ENCODE measurements at places on chromosomes 1 and 21. TPM values are rescaled to one million over a fixed set of nuclear protein-coding genes. Genes with fewer than 3 reads are reported as not detected.

The TNFRSF1B gene
- total RNA-seq: 28.1 TPM

The PCSK9 gene
- 0.07 TPM for total RNA-seq

The AK5 gene
- total RNA-seq: 8.2 TPM

The SLC22A15 gene
- 0.27 TPM for total RNA-seq

The DDAH1 gene
- total RNA-seq: 155 TPM

The A3GALT2 gene
- not detected for total RNA-seq

Measured in thoracic aorta endothelial cell (primary cell).